Activated naive CD4-positive, alpha-beta T cell treated with anti-CD3 and anti-CD28 coated beads for 36 hours (primary cell): ENCODE measurements at places on chromosomes 7 and 10. TPM values are rescaled to one million over a fixed set of nuclear protein-coding genes. Genes with fewer than 3 reads are reported as not detected.
A peak's percentile ranks its signal among the peaks of the same experiment; 100 is the strongest.

GRID1 gene
- not detected for total RNA-seq

HMX2 gene
- total RNA-seq, result 0.99 TPM

ZNF485 gene
- 5.2 TPM for total RNA-seq

ELN gene
- 0.07 TPM for total RNA-seq

HOXA3 gene
- total RNA-seq, result not detected

CFAP69 gene
- total RNA-seq, result 0.25 TPM

PRSS37 gene
- total RNA-seq, result not detected

ITGA8 gene
- total RNA-seq, result not detected

SH2D4B gene
- total RNA-seq, result 0.05 TPM

- no peak for DNase-seq
Measured at GRCh38 chr7:137696376-137696775, 150.4 kb downstream of the DGKI start.

DNA sequence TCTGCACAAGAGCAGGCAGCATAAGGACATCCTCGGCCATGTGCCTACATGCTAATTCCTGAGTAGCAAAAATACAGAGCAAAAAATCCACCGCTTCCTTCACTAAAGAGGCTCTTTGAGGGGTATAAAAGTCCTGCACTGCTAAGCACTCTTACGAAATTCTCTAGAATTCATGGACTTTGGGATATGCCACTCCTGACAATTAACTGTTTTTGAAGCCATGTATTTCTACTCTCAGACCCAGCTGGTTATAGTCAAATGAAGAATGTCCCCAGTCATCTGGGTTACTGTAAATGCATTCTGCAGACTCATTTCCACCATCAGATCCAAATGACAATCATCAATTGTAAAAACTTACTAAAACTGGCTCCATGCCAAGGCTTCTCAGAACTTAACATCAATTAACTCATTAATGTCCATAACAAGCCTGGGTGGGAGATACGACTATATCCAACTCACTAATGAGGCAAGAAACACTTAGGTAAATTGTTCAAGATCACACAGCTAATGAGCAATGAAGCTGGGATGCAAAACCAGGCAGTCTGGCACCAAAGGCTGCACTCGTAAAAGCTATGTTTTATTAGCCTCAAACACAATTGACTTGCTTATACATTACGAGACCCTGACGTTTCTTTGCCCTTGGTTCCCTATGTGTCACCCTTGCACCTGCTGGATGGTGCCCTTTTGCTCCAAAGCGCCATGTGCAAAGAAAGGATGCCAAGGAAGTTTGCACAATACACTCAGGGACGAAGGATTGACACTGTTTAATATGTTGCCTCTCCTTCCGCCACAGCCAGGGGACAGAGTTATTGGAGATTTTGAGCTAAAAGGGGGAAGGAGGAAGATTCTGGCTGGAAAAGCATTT lies 250.4 kb downstream of the ELMO1 start:
- DNase-seq, result no peak

DNA sequence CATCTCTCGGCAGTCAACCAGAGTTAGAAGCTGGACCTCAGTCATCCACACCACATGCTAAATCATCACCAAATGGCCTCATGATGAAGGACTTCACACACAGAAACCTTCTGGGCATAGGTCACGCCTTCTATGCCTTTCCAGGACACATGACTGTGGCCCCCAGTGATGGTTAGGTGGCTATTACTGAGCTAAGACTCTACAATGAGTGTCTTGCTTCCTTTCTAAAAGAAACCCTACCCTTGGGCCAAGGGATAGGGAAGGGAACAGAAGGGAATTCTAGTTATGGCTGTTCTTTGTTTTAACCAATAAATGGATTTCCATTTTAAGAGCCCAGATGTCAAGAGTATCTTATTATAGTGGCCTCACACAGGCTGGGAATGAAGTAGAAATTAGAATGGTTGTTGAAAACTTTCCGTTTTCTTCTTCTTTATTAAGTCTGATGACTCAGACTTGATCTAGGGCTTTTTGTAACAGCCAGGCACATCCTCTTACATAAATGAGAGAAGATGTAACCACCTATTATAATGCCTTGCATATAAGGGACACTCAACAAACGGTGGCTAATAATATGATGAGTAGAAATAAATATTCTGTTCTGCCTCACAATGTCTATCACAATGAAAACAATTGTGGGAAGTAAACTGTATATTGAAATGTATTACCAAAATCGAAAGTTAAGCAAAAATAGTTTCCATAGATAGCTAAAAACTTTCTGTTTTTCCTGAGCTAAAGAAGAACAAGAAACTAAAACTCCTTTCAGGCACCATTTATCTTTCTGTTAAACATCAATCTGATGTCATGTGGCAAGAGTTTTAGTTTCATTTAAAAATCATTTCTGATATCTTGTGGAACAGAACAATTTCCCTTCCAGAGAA lies 62.5 kb upstream of the TOMM7 start:
- peak; percentile 40 for DNase-seq

DNA sequence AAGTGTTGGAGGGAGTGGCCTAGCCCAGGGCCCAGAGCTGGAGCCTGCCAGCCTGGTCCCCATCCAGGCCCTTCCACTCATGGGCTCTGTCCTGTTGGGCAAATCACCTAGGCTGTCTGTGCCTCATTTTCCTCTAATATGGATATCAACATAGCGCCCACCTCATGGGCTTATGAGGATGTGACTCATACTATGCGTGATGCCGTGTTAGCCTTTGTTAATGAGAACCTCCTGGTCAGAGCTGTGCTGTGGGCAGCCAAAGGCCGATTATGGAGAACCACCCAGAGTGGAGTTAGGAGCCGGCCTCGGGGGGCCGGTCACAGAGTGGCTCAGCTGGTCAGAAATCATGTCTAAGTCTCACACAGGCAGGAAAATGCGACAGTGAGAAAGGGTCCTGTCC lies 306.4 kb downstream of the PAXIP1 start:
- DNase-seq, result no peak

- no peak for DNase-seq
Measured at GRCh38 chr10:129136951-129137350, 330.1 kb upstream of the MGMT start.

- DNase-seq, result no peak
Measured at GRCh38 chr7:44772867-44773266, 23.6 kb upstream of the PPIA start.

DNA sequence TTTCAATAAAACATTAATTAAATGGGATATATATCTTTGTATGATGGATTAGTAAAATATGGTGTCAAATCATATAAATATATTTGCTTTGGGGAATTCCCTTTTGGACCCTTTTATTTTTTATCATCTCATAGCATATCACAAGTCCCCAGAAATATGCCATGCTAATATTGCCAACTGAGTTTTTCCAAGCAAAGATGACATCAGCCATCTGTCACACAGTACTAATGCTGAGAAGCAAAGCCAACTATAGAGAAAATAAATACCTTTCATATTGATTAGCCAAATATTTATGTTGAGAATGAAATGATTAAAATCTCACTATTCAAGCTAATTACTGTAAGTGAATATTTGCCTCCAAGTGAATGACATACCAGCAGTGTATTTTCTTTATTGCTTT lies 575.3 kb downstream of the ETV1 start:
- DNase-seq, result no peak

- DNase-seq, result no peak
Measured at GRCh38 chr10:11191678-11192077, 174.0 kb downstream of the CELF2 start.

- no peak for DNase-seq
Measured at GRCh38 chr10:79207726-79208125, 139.0 kb downstream of the ZMIZ1 start.

GRCh38 chr10:35924759-35925158 lies 282.7 kb upstream of the FZD8 start:
- DNase-seq, result no peak

DNA sequence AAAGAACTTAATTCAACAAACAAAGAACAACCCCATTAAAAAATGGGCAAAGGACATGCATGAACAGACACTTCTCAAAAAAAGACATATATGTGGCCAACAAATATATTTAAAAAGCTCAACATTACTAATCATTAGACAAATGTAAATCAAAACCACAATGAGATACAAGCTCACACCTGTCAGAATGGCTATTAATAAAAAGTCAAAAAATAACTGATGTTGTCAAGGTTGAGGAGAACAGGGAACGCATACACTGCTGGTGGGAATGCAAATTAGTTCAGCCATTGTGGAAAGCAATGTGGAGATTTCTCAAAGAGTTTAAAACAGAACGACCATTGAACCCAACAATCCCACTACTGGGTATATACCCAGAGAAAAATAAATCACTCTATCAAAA lies 19.1 kb downstream of the ZFAND4 start:
- no peak for DNase-seq

- peak; percentile 54 for DNase-seq
Measured at GRCh38 chr7:43612599-43613589, 30.0 kb downstream of the STK17A start.

GRCh38 chr10:17344206-17344605 lies 110.2 kb downstream of the ST8SIA6 start:
- no peak for DNase-seq

DNA sequence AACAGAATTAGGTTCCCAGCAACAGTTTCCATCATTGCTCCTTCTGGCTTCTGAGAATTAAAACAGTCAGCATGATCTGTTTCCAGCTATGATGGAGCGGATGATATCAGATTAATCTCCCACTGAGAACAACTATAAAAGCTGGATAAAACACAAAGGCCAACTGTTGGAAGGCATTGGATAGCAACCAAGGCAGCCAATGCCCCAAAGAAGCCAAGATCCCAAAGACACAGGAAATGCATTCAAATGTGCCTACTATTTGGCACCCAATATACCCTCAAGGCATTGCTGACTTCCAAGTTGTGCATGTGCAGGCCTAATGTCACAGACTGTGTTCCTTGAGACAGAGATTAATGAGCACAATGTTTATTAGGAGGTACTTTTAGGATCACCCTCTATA lies 259.3 kb downstream of the ARHGAP12 start:
- no peak for DNase-seq

DNA sequence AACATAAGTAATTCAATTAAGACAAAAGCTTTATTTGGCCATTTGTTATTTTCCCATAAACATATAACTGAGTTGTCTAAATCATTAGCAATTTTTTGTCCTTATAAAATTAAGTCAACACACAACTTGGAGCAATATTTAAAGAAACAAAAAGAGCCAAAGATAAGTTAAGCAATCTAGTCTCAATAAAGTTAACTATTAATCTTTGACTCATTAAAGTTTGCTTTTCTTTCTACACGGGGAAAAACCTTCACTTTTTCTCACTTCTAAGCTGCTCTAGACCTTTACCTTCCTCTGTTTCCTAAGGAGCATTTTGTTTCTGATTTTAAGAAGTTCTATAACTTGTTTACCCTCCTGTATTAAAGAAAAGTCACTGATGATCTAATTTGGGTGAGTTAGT lies 867.1 kb upstream of the PHF14 start:
- DNase-seq, result no peak
